ENCODE measurements at places on chromosomes 1 and 21.

GRCh38 chr1:76185207-76185606 is 110.7 kb downstream of the ST6GALNAC3 start:
- no peak for DNase-seq

GRCh38 chr1:18907917-18908845 is 5.8 kb upstream of the ALDH4A1 start:
- DNase-seq, result no peak

DNA sequence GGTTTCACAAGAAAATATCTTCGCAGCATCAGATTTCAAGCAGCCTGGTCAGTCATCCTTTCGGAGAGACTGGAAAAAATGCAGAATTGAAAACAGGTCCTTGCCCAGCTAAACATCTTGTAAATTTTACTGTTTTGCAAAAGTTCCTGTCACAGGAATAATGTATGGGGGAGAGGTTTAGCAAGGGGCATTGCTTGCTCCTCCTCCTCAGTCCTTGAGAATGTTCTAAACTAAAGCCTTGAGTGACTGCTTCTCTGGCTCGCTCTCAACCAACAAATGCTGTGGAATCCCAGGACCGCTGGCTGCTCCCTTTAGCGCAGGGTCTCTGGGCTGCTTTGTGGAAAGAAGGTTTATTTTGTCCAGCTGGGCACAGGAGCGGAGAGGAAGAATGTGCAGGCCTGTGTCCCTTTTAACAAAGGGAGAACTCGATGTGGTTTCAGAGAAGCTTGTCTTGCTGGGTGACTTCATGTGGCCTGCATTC is 33.6 kb upstream of the FHAD1 start:
- no peak for DNase-seq

- no peak for DNase-seq
Measured at GRCh38 chr1:163820766-163821165, 499.0 kb downstream of the NUF2 start.

DNA sequence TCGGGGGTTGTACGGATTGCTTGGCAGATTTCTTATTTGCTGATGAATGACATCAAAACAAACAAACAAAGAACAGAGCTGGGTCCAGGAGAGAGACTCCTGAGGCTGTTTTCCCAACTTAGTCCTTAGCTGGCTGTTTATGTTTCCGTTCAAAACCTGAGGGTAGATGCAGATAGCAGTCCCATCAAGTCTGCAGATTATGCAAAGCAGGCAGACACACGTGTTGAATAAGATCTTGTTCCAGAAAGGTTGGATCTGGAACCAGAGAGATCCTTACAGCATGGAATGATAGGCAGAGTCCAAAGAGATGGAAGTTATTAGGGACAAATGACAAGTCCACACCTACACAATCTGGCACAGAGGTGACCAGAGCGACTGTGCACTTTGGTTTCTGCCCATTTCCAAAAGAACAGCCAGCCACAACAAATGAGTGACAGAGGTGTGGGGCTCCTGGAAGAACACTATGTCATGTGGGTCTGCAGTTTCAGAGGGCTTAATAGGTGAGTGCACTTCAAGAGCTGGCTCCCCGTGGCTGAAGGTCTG is 65.5 kb downstream of the MAN1C1 start:
- no peak for DNase-seq

GRCh38 chr21:35329940-35330660 is 281.0 kb upstream of the RUNX1 start:
- peak; percentile 17 for DNase-seq

- DNase-seq, result no peak
Measured at GRCh38 chr21:15247613-15248012, 182.8 kb upstream of the NRIP1 start.

- DNase-seq, result peak; percentile 22
Measured at GRCh38 chr1:211947396-211948295, 87.7 kb downstream of the INTS7 start.

DNA sequence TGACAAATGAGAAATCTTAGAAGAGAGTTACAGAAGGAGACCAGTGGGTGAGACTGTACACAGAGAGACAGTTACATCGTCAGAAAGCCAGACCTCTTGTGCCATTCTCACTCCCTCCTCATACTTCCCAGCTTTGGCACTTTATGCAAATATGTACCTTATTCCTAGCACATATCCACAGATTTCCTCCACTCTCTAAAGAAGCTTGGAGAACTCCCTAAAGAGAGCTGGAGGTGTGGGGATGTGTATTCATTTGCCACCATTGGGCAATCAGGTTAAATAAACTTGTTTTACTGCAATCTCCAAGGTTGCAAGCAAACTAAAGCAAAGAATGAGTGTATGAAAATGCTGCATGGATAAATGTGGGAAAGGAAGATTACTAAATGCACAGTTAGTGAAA is 380.9 kb upstream of the PRMT6 start:
- DNase-seq, result no peak

DNA sequence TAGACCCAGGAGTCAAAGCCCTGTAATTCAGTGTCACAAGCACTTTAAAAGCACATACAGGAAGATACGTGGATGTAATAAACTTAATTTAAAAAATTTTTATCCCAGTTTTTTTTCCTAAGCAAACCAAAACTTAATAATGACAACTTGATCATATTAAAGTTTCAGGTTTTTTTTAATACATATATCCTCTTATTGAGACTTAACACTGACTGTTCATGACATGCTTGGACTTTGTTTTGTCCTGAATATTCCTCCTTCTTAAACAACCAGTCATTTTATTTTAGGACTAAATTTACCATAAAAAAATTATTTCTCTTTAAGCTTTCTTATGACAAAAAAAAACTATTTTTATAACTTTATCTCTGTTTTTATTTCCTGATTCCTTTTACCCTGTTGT is 64.1 kb downstream of the WDR4 start:
- no peak for DNase-seq

GRCh38 chr21:33158654-33159053 is 71.1 kb upstream of the IFNAR2 start:
- DNase-seq, result no peak

GRCh38 chr1:147647796-147648633 is 22.3 kb downstream of the ACP6 start:
- DNase-seq, result no peak

- DNase-seq, result no peak
Measured at GRCh38 chr1:156106624-156107488, 7.7 kb upstream of the LMNA start.

GRCh38 chr1:1294250-1294890 is 13.4 kb downstream of the ACAP3 start:
- DNase-seq, result no peak

- no peak for DNase-seq
Measured at GRCh38 chr21:15354516-15354915, 289.7 kb upstream of the NRIP1 start.

GRCh38 chr1:1841575-1841995 is 49.3 kb downstream of the GNB1 start:
- DNase-seq, result no peak

DNA sequence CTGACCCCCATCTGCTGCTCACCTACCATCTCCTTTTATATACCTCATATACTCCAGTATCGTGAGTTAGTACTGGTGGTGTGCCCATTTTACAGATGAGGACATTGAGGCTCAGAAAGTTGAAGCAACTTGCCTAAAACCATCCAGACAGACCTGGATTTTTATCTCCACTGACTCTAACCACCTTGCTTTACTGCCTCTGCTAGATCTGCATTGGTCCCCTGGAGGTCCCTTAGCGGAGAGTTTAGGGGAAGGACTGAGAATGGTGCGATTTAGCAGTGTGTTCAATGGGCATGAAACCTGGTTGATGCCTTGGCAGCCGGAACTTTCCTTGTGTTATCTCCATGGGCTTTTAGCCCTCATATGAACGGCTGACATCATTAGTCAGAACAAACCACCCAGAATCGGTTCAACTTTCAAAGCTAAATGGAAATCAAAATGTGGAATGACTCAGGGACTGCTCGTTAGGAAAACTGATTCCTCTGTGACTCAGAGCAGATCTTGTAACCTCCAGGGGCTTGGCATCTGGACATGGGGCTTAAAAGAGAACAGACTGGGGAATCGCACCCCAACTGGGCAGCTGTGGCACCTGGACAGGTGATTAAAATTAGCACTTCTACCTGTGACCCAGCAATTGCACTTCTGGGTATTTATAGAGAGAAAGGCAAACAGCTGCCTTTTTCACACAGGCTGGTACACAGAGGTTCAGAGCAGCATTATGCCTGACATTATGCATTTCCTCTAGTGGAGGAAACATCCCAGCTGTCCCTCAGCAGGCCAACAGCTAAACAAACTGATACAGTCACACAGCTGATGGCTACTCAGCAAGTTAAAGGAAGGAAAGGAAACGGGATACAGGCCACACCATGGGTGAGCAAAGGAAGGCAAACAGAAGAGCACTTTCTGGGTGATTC is 25.3 kb downstream of the TMEM51 start:
- DNase-seq, result peak; percentile 85

GRCh38 chr1:6417961-6418667 is 1.6 kb downstream of the HES2 start:
- no peak for DNase-seq

DNA sequence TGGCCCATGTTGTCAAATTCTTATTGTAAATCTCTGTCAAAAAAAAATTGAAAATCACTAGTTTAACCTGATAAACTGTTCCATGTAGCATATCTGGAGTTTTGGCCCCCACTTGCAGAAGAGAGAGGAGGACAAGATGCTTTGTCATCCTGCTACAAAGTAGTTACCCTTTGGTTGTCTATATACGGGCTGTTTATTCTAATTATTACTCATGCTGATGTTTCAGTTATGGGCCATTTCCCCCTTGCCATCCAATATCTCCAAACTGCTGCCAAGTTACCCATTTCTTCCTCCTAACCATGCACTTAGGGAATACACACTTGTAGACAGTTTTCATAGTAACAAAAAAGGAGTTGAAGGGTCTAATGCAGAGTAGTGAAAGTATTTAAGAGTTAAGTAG is 22.6 kb downstream of the STX12 start:
- no peak for DNase-seq

- no peak for DNase-seq
Measured at GRCh38 chr1:175514387-175514953, 228.9 kb downstream of the TNR start.

- no peak for DNase-seq
Measured at GRCh38 chr1:50610563-50610962, 187.3 kb upstream of the DMRTA2 start.

DNA sequence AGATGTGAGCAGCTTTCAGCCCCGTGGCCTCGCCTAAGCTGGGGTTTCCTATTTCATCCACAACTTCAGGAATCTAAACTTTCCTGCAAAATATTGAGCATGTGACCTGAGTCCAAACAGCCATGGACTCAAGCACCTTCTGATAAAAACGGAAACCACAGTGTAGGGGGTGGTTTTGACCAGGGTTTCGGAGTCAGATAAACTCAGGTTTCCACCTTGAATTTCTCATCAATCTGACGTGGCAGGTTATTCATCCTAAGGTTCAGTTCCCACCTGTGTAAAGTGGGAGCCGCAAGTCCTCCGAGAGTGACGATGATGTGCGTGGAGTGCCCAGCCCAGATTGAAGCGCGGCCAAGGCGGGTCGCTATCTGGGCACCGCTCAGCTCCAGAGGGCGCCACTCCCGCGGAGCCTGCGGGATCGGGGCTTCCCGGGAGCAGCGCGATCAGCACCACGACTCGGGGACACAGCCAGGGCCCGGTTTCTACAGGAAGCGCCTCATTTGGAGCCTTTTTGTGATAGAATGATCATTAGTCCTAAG is 871 bp upstream of the ETS2 start:
- DNase-seq, result peak; percentile 57

DNA sequence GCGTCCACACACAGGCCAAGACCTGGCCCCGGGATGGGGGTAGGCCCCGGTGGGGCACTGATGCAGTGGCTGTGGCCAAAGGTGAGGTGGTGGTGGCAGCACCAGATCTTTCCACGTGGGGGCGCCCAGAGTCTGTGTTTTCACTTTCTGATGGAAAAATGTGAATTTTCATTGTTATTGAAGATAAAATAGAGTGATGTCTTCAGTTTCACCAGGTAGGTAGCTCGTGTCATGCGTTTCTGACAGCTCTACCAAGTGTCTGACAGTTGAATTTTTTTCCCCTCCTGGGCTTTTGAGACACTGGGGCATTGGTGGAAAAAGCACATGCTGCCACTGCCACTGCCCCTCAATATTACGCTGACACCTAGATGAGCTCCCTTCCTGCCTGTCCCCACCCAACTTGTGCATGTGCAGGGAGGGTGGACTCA is 40.0 kb upstream of the MAGOH start:
- no peak for DNase-seq

DNA sequence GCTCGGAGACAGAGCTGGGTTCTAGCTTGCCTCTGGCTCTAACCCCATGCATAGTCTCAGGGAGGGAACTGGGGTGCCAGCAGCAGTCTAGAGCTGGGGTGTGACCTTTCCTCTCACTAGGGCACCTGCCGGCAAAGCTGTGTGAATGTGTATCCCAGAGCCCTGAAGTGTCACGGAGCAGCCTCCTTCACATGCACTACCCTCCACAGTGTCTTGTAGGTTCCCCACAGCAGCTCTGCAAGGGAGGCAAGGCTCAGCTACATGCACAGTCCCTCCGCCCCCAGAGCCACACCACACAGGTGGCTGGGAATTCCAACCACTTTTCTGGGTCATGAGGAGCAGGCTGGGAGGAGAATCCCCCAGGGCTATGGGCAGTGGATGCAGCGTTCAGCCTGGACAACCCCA is 7.7 kb upstream of the HPCA start:
- DNase-seq, result no peak

DNA sequence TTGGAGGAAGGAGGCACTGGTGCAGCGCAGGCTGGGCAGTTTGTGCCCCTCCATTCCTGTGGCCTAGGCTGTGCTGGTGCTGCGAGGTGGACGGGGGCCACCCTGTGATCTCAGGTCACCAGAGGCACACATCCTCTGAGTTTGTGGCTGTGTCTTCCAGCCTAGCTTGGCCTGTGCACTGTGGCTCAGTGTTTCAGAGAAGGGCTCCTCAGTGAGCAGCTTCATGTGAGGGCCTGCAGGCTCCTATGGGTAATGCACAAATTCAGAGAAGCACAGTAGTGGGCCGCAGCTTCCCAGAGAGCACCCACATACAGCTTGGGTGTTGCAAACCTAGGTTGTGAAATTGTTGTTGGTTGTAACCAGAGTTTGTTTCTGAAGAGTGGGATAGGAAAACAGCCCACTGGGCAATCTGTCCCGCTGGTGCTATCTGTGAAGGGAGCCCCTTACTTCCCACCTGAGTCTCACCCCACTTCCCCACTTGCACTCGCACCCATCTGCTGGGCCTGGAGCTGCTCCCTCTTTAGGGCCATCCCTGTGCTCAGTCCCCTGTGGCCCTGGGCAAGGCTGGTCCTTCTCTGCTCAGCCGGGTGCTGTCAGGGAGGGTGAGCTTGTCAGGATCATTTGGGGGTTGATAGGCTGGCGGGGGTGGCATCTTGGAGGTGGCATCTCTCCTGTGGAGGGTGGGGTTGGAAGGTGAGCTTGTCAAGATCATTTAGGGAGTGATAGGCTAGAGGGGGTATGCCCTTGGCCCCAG is 30.2 kb downstream of the SNAP47 start:
- no peak for DNase-seq

GRCh38 chr1:34165422-34165921 is 442 bp upstream of the CSMD2 start:
- no peak for DNase-seq

Data from NCI-H2029 (cell line).